ENCODE measurements at places on chromosomes 4 and X. TPM values are rescaled to one million over a fixed set of nuclear protein-coding genes. Genes with fewer than 3 reads are reported as not detected.
A peak's percentile ranks its signal among the peaks of the same experiment; 100 is the strongest.

The PAGE1 gene
- not detected for total RNA-seq

The FAM9C gene
- total RNA-seq: not detected

DNA sequence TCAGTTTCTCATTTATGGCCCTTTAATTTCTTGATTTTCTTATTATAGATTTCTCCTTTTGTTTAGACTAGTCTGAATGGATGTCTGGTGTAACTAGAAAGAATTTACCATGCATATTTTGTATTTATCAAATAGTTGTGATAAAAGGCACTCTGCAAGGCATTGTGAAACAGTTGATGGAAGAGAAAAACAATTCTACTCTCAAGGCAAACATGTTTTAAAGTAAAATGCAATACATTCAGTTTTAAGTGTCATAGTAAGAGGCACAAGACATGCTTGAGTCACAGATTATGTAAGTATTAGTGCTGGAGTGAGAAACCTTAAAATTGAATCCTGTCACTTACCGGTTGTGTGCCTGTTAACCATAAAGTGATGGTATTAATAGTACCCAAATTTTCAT, 283.3 kb upstream of the DKK2 start:
- no peak overlapping the region for H3K4me3 ChIP-seq
- no peaks in the 10 kb centered on the region for H3K36me3 ChIP-seq
- DNase-seq: no peak
- no peak overlapping the region for H3K27ac ChIP-seq
- H3K4me1 ChIP-seq: no peaks in the 10 kb centered on the region

DNA sequence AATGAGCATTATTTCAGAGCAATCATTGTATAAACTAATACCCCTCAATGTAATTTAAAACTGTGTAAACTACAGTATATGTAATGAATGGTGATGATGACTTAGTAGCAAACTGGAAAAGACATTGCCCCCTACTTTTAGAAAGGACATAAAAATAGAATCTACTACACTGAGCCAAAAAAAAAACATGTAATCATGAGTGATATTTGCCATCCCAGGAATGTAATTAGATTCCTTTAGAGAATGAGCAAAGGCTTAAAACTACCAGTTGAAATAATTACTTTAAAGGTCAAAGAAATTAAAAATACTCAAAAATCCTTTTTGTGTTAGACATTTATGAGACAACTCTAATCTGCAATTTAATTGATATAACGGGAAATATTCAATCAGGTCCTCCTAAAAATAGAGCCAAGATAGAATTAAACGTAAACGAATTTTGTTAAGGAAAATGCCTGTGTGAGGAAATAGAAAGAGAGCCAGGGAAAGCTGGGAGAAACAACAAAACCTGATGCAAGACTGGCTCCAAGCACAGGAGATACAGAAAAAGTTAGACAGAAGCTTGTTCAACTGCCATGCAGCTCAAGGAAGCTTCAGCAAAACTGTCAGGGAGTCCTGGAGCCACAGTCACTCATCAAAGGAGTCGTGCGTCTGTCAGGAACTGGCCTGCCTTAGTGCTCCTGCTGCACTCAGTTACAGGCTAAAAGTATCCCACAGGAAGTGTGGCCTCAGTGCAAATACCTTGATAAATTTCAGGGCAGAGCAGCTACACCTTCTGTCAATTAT, 655.7 kb upstream of the INTU start:
- no peaks in the 10 kb centered on the region for H3K4me1 ChIP-seq
- no peaks in the 10 kb centered on the region for H3K27me3 ChIP-seq
- no peaks in the 10 kb centered on the region for H3K36me3 ChIP-seq
- H3K27ac ChIP-seq: no peak overlapping the region
- H3K4me3 ChIP-seq: no peak overlapping the region
- DNase-seq: no peak

DNA sequence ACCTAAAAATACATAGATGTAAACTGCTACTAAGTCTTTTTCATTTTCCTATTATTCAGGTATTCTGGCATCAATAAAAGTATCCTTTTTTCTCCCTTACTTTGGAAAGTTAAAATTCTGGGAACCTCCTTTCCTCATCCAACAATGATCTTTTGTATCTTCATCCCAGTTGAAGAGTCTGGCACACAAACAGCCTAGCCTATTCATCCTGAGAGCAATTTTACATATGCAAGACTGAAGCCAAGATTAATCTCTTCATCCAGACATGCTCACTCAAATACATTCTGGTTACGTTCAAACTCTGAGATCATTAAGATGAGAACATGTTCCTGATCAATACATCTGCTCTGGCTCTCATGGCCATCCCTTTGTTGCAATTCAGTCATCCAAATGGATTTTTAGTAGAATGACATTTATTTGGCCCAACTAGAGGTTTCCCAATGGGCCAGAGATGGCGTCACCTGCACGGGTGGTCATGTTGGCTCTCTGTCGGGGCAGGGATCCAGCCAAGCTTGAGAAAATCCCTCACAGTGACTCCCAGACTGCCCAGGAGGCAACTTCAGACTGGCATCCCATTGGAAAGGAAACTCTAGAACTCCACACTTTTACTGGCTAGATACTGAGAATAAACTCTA, 135.3 kb upstream of the VCX2 start:
- H3K4me3 ChIP-seq: no peak overlapping the region
- no peaks in the 10 kb centered on the region for H3K36me3 ChIP-seq
- no peak for DNase-seq
- H3K27me3 ChIP-seq: no peaks in the 10 kb centered on the region
- no peak overlapping the region for H3K27ac ChIP-seq

DNA sequence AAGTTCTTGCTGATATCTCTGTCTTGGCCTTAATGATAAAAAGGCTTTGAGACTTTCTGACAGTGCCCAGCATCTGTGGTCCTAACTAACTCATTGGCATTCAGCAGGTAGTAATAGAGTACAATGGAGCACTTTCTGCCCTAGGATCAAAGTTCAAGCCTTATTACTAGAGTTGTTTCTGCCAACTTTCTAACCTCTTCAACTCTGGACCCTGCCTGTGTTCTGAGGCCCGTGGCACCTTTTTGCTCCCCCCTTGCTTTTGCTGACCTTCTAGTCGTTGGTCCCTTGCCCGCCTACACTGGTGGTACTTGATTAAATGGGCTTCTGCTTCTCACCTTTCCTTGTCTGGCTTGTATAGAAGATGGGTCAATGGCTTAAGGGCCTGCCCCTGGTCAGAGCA, 126.3 kb downstream of the PPARGC1A start:
- H3K27ac ChIP-seq: no peak overlapping the region
- H3K27me3 ChIP-seq: no peaks in the 10 kb centered on the region
- no peak overlapping the region for H3K4me3 ChIP-seq
- H3K36me3 ChIP-seq: no peaks in the 10 kb centered on the region
- H3K4me1 ChIP-seq: no peaks in the 10 kb centered on the region
- no peak for DNase-seq

- no peak for DNase-seq
- no peak overlapping the region for H3K4me3 ChIP-seq
- H3K27me3 ChIP-seq: no peaks in the 10 kb centered on the region
- no peaks in the 10 kb centered on the region for H3K4me1 ChIP-seq
- no peaks in the 10 kb centered on the region for H3K36me3 ChIP-seq
Observed at GRCh38 chrX:110276778-110277177, 41.1 kb downstream of the AMMECR1 start.

GRCh38 chr4:99090481-99091215, 2.1 kb upstream of the ADH5 start:
- peaks cover 14% of the 10 kb centered on the region for H3K4me1 ChIP-seq
- peak overlapping the region; percentile 91 for H3K4me3 ChIP-seq
- no peak overlapping the region for H3K27ac ChIP-seq
- no peak for DNase-seq
- no peaks in the 10 kb centered on the region for H3K27me3 ChIP-seq
- H3K36me3 ChIP-seq: no peaks in the 10 kb centered on the region

- no peak for DNase-seq
- H3K27me3 ChIP-seq: no peaks in the 10 kb centered on the region
- peak overlapping the region; percentile 39 for H3K4me3 ChIP-seq
- peak overlapping the region; percentile 56 for H3K27ac ChIP-seq
Observed at GRCh38 chr4:139887376-139887802, 221.8 kb downstream of the MGST2 start.

GRCh38 chr4:183985786-183986185, 80.7 kb downstream of the STOX2 start:
- no peaks in the 10 kb centered on the region for H3K27me3 ChIP-seq
- no peak overlapping the region for H3K4me3 ChIP-seq
- DNase-seq: no peak
- H3K36me3 ChIP-seq: no peaks in the 10 kb centered on the region
- H3K27ac ChIP-seq: no peak overlapping the region

DNA sequence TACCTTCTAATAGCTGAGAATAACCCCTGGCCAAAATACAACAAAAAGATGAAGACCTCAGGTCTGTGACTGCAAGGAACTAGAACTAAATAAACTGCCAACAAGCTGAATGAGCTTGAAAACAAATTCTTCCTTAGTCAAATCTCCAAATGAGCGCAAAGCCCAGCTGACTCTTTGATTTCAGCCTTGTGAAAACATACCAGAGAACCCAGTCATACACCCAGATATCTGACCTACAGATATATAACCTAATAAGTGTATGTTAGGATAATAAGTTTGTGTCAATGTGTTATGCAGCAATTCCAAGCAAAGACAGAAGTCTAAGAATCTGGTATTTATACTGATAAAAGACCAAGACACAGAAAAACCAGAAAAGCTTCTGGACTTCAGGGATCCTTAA, 38.0 kb upstream of the ADGRL3 start:
- H3K27ac ChIP-seq: no peak overlapping the region
- no peak for DNase-seq
- no peaks in the 10 kb centered on the region for H3K36me3 ChIP-seq
- H3K4me1 ChIP-seq: no peaks in the 10 kb centered on the region

DNA sequence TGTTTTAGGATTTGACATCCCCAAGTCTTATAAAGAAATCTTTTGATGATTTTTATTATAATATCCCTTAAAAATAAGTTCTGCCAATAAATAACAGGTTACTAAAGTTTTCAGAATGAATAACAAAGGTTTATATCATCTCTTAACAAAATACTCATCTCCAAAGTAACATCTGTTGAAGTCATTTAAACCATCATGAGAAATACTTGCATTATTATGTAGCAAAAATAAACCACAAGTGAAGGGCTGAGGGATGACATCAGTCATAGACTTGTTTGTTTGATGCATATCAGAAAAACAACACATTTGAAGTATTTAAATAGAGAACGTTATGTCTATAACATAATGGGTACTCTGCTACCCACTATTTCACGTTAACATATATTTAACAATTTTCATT, 114.9 kb downstream of the SPOCK3 start:
- H3K27me3 ChIP-seq: no peaks in the 10 kb centered on the region
- DNase-seq: no peak
- H3K4me3 ChIP-seq: no peak overlapping the region
- H3K27ac ChIP-seq: no peak overlapping the region
- H3K36me3 ChIP-seq: no peaks in the 10 kb centered on the region

DNA sequence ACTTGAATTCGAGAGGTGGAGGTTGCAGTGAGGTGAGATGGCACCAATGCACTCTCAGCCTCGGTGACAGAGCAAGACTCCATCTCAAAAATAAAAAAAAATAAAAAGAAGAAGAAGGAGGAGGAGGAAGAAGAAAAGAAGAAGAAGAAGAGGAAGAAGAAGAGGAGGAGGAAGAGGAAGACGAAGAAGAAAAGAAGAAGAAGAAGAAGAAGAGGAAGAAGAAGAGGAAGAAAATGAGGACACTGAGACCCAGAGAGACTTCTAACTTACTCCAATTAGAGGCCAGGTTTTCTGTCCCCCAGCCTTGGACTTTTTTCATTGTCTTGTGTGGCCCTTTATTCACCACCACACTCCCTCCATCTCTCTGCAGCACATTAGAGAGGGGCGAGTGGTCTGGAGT, 70.7 kb downstream of the ATG4A start:
- no peaks in the 10 kb centered on the region for H3K4me1 ChIP-seq
- H3K27me3 ChIP-seq: no peaks in the 10 kb centered on the region
- H3K4me3 ChIP-seq: no peak overlapping the region
- H3K36me3 ChIP-seq: no peaks in the 10 kb centered on the region

GRCh38 chr4:146346276-146346675, 131.9 kb downstream of the REELD1 start:
- no peaks in the 10 kb centered on the region for H3K36me3 ChIP-seq
- DNase-seq: no peak
- no peaks in the 10 kb centered on the region for H3K4me1 ChIP-seq
- H3K27ac ChIP-seq: no peak overlapping the region

DNA sequence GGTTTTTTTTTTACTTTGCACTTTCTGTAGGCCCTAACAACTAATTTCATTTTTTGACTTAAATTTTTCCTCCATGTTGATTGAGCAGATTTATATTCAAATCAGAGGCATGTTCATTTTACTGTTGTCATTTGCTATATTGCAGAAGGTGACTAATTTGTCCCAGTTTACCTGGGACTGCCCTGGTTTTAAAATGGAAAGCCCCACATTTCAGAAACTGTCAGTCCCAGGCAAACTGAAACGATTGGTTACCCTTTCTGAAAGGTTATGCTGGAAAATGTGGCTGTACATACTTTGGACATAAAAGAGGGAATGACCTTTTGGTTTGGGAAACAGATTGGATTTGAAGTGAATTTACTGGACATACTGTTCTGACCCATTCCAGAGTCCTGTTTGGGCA, 160.0 kb downstream of the SPCS3 start:
- H3K27ac ChIP-seq: no peak overlapping the region
- no peak for DNase-seq
- H3K4me1 ChIP-seq: no peaks in the 10 kb centered on the region
- H3K36me3 ChIP-seq: no peaks in the 10 kb centered on the region

All from upper lobe of left lung (tissue), 6 donors.